ENCODE measurements at places on chromosomes 12 and 14. TPM values are rescaled to one million over a fixed set of nuclear protein-coding genes. Genes with fewer than 3 reads are reported as not detected.

DHRS1 gene
- 19.7 TPM for total RNA-seq

MGP gene
- not detected for total RNA-seq

NKX2-8 gene
- total RNA-seq: 1.5 TPM

CD9 gene
- total RNA-seq: 124 TPM

GRCh38 chr12:14601692-14602478, 34.2 kb upstream of the PLBD1 start:
- H3K27me3 ChIP-seq: no peaks in the 10 kb centered on the region
- H3K4me1 ChIP-seq: peaks cover 13% of the 10 kb centered on the region
- H3K27ac ChIP-seq: no peak overlapping the region
- no peaks in the 10 kb centered on the region for H3K36me3 ChIP-seq
- no peak for DNase-seq
- no peak overlapping the region for H3K4me3 ChIP-seq

DNA sequence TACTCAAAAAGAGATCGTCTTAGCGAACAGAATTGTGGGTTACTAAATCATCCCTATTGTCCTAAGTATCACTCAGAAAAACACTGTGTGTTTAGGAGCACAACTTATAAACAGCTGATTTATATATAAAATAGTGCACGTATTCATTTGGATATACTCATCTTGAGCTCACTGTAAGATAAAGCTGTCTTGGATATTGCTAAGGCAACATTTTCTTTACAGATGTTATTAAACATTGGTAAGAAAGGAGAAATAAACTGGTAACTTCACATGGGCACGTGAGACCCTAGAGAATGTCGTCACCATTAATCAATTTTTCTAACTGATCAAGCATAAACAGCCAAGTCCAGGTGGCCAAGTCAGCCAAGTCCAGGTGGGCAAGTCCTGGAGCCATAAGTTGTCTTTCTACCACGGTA, 1.7 kb downstream of the PAWR start:
- H3K27me3 ChIP-seq: no peaks in the 10 kb centered on the region
- peak overlapping the region; percentile 75 for H3K4me3 ChIP-seq
- peak overlapping the region; percentile 85 for H3K27ac ChIP-seq
- DNase-seq: no peak
- peaks cover 70% of the 10 kb centered on the region for H3K36me3 ChIP-seq

GRCh38 chr14:90755661-90756304, 60.4 kb downstream of the TTC7B start:
- no peaks in the 10 kb centered on the region for H3K36me3 ChIP-seq
- no peak for DNase-seq
- H3K4me1 ChIP-seq: no peaks in the 10 kb centered on the region
- no peak overlapping the region for H3K27ac ChIP-seq
- H3K4me3 ChIP-seq: no peak overlapping the region

DNA sequence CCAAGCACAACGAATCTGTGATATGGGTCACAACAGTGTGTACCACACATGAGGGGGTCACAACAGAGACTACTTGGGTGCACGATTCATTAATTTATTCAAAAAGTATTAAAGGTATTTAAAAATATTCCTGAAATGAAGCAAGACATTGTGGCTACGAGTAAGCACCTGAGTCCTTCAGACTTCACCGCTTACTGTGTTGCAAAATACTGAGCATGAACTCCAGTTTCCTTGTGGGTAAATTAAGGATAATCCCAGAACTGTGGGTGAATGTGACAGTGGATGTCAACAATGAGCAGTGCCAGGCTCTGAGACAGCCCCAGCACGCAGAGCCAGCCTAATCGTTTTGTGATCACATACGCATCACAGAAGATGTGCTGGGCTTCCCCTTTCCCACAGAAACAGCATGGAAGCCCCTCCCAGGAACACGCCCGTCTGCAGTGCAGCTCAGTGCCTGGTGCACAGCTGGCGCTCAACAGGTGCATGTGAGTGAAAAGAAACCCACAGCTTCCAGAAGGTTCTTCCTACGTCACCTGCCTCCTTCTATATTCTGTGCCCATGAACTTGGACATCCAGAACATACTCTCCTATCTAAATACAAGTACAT, 29.1 kb downstream of the CDC42BPB start:
- H3K27me3 ChIP-seq: no peaks in the 10 kb centered on the region
- no peak for DNase-seq
- no peak overlapping the region for H3K27ac ChIP-seq
- no peak overlapping the region for H3K4me3 ChIP-seq
- H3K36me3 ChIP-seq: no peaks in the 10 kb centered on the region

DNA sequence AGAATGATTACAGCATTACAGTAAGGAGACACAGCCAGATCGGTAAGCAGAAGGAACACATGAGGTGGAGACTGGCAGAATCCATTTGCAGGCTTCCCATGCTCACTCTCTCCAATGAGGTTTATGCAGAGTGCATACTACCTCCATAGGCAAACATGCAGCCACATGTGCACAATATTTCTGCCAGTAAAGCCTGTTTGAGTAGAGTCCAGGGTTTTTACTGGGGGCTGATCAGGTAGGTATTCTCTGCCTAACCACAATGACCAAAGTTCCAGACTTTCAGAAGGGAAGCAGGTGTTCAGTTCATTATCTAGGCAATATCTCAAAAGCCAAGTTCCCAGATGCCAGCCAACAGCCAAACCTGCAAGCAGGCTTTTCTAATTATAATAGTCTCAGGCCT, 31.1 kb downstream of the INTS13 start:
- no peak overlapping the region for H3K27ac ChIP-seq
- no peak overlapping the region for H3K4me3 ChIP-seq
- no peak for DNase-seq
- H3K27me3 ChIP-seq: no peaks in the 10 kb centered on the region

DNA sequence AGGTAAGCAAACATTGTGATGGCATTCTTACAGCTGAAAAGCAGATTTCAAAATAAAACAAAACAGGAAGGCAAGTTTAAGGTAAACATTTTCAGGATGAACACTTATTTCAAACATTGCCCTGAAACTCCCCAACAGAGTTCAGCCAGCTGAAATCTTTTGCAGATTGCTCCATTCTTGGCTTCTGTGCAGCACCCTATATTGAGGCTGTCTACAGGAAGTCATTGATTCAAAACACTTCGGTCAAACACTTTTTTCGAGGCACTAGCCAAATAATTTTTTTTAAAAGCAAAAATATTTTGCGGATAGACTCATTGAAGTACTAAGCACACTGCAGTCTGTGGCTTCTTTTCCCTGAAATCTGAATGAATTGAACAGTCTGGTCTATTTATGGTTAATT, 318.1 kb upstream of the PDE3A start:
- H3K4me1 ChIP-seq: no peaks in the 10 kb centered on the region
- no peaks in the 10 kb centered on the region for H3K36me3 ChIP-seq

- H3K27ac ChIP-seq: no peak overlapping the region
- H3K27me3 ChIP-seq: peaks cover 91% of the 10 kb centered on the region
- no peaks in the 10 kb centered on the region for H3K4me1 ChIP-seq
- no peak for DNase-seq
- no peaks in the 10 kb centered on the region for H3K36me3 ChIP-seq
- H3K4me3 ChIP-seq: no peak overlapping the region
These were observed 191.7 kb upstream of the LHX5 start for GRCh38 chr12:113663396-113663795.

DNA sequence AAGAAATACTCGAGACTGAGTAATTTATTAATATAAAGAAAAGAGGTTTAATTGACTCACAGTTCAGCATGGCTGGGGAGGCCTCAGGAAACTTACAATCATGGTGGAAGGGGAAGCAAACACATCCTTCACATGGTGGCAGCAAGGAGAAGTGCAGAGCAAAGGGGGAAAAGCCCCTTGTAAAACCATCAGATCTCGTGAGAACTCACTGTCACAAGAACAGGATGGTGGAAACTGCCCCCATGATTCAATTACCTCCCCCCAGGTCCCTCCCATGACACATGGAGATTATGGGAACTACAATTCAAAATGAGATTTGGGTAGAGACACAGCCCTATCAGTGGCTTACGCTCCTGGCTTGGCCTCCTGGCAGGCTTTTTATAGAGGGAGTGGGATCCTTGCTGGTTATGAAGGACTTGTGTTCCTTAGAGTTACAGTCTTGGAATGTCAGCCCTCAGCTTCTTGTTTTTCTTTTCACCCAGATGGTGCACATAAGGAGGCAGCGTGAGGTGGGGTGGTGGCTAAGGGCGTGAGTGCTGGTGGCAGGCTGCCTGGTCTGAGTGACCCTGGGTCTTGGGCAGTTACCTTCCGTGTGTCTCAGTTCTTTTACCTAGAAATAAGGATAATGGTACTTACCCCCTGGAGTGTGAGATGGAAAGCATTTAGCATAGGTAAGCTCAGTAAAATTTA, 25.7 kb downstream of the TRAF3 start:
- no peaks in the 10 kb centered on the region for H3K36me3 ChIP-seq
- no peak overlapping the region for H3K27ac ChIP-seq
- H3K4me1 ChIP-seq: peaks cover 13% of the 10 kb centered on the region
- no peak for DNase-seq
- no peaks in the 10 kb centered on the region for H3K27me3 ChIP-seq
- H3K4me3 ChIP-seq: no peak overlapping the region

DNA sequence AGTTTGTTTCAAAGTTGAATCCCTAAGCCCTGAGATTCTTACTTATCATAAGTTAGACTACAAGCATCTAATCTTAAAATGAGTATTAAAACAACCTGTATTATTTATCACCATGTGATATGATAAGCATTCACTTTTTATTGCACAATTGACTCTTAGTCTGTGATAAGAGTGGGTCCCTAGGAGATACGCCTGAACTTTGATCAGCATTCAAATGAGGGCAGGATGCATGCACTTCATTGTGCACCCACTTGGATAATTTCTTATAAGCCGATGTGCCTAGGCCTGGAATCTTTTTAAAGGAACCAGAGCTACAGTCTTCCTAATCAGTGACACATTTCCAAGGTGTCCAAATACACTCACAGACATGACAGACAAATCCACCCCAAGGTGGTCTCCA, 31.4 kb upstream of the SPTLC2 start:
- H3K27me3 ChIP-seq: no peaks in the 10 kb centered on the region
- no peak for DNase-seq
- no peak overlapping the region for H3K27ac ChIP-seq
- no peak overlapping the region for H3K4me3 ChIP-seq
- H3K4me1 ChIP-seq: no peaks in the 10 kb centered on the region

- peaks cover 9% of the 10 kb centered on the region for H3K36me3 ChIP-seq
- DNase-seq: peak; percentile 65
- peaks cover 10% of the 10 kb centered on the region for H3K4me1 ChIP-seq
- H3K27me3 ChIP-seq: peaks cover 57% of the 10 kb centered on the region
These were observed 84.4 kb downstream of the VWF start for GRCh38 chr12:6039894-6040601.

DNA sequence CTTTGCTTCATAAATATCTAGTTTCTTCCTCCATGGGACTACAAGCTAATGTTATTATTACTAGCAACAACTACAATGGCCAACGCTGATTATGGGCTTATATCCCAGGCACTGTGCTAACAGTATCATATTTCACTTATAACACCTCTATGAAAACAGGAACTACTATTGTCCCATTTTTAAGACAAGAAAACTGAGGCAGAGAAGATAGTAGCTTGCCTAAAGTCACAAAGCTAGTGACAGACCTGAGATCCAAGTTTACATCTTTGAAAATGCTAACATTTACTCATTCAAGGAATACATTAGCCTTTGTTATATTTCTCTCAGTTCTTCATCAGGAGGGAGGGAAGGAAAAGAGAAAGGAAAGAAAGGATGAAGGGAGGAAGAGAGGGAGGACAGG, 32.8 kb downstream of the GIT2 start:
- DNase-seq: no peak
- no peak overlapping the region for H3K27ac ChIP-seq
- no peaks in the 10 kb centered on the region for H3K27me3 ChIP-seq
- peaks cover 9% of the 10 kb centered on the region for H3K36me3 ChIP-seq
- no peaks in the 10 kb centered on the region for H3K4me1 ChIP-seq

DNA sequence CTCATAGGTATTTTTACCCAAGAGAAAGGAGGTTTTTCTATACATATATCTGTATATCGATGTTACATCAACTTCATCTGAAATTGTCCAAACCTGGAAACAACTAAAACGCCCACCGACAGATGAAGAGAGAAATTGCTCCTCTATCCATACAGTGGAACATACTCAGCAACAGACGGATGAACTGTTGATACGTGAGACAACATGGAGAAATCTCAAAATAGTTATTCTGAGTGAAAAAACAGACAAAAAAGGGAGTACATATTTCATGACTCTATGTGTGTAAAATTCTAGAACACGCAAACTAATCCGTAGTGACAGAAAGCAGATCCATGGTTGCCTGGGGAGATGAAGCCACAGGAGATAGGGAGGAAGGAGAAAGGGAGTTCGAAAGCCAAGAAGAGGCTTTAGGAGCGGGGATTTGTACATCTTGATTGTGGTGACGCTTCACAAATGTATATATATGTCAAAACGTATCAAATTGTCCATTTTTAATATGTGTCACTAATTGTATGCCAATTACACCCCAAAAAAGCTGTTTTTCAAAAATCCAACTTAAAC, 37.6 kb upstream of the C14orf180 start:
- no peaks in the 10 kb centered on the region for H3K36me3 ChIP-seq
- no peak overlapping the region for H3K27ac ChIP-seq
- no peaks in the 10 kb centered on the region for H3K4me1 ChIP-seq
- no peak for DNase-seq

DNA sequence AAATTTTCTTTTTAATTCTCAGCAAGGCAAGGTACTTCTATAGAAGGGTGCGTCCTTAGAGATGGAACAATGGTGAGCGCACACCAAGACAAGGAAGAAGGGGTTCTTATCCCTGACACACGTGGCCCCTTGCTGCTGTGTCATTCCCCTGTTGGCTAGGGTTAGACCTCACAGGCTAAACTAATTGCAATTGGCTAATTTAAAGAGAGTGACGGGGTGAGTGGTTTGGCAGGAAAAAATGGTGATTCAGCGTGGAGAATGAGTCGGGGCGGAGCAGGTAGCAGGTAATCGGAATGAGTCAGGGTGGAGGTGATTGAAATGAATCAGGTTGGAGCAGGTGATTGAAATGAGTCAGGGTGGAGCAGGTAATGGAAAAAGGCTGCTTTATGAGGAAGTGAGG, 36.3 kb upstream of the HECTD1 start:
- DNase-seq: peak; percentile 88
- H3K4me3 ChIP-seq: peak overlapping the region; percentile 47
- peak overlapping the region; percentile 97 for H3K27ac ChIP-seq
- no peaks in the 10 kb centered on the region for H3K27me3 ChIP-seq
- peaks cover 12% of the 10 kb centered on the region for H3K36me3 ChIP-seq

DNA sequence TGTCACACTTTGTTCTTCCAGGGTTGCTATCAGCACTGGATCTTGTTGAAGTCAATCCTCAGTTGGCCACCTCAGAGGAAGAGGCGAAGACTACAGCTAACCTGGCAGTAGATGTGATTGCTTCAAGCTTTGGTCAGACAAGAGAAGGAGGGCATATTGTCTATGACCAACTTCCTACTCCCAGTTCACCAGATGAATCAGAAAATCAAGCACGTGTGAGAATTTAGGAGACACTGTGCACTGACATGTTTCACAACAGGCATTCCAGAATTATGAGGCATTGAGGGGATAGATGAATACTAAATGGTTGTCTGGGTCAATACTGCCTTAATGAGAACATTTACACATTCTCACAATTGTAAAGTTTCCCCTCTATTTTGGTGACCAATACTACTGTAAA, 23.7 kb downstream of the VTI1B start:
- peaks cover 5% of the 10 kb centered on the region for H3K36me3 ChIP-seq
- H3K27ac ChIP-seq: no peak overlapping the region
- H3K4me3 ChIP-seq: no peak overlapping the region
- no peak for DNase-seq
- no peaks in the 10 kb centered on the region for H3K27me3 ChIP-seq
